MG63 (cell line): ENCODE measurements at places on chromosomes 7 and 10. TPM values are rescaled to one million over a fixed set of nuclear protein-coding genes. Genes with fewer than 3 reads are reported as not detected.
A peak's percentile ranks its signal among the peaks of the same experiment; 100 is the strongest.

The SMKR1 gene
- total RNA-seq = 0.56 TPM in 1 of 2 replicates, not detected in the other

The SEMA3C gene
- 23.1 and 31.2 TPM in 2 replicates for total RNA-seq

The PTPRZ1 gene
- total RNA-seq = not detected in 2 replicates

DNA sequence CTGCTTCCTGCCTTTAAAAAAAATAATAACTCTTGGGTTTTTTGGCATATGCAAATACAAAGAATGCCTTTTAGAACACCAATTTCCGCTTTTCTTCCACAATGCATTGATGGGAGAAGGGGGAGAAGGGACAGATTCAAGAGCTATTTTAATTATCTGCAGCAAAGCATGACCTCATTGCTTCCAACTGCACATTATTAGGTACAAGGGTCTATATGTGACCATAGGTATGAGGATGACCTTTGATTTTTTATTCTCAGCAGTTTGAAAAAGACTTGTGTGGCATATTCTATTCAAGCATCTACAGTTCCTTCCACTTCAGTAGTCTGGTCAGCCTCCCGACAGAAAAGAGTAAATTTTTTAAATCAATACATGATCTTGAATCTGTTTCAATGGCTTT, 39.7 kb downstream of the GRB10 start:
- no peak for DNase-seq

DNA sequence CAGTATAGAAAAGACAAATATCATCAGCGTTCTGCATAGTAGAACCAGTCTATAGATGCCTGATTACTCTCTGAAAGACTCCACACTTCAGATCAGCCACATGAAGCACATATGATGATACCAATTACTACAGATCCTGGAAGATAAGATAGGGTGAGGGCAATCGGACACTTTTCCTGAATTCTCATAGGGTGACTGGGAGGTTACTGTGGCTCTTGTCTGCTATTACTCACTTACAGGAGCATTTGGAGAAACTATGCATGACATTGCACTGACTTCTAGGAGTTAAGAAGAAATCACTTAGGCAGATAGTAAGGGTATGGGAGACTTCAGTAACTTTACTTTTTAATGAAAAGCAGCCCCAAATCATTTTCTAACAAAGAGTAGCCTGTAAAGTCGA, 1140.9 kb downstream of the XPNPEP1 start:
- no peak for DNase-seq

- no peak for DNase-seq
Observed at GRCh38 chr7:26483843-26484242, 192.2 kb downstream of the SNX10 start.

GRCh38 chr7:41028580-41028979, 674.3 kb downstream of the INHBA start:
- no peak for DNase-seq

DNA sequence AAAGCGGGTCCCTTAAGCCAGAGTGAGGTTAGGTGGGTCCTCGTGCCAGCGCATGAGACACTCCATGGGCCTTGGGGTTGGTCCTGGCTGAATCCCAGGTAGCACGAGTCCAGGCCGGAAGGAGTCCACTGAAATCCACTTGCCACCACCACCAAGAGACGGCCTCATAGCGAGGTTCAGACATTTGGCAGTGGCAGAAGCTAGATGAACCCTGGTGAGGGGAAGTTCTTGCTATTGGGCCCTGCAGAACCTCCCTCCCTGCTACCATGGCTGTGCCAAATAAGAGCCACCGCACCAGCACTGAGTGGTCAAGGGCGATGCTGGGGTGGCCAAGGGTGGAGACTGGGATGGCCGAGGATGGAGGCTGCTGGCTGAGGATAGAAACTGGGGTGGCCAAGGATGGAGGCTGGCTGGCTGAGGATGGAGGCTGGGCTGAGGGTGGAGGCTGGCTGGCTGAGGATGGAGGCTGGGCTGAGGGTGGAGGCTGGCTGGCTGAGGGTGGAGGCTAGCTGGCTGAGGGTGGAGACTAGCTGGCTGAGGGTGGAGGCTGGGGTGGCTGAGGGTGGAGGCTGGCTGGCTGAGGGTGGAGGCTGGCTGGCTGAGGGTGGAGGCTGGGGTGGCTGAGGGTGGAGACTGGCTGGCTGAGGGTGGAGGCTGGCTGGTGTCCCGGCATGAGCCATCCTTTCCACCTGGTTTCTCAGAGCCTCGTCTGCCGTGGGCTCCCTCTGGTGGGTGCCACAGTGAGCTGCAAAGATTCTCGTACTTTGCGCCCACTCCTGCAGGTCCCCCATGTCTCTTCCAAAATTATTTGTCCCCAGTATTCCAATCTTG, 88.2 kb downstream of the ELFN1 start:
- peak; percentile 72 for DNase-seq
